Gastrocnemius medialis (tissue), 4 donors: ENCODE measurements at places on chromosomes 12 and 14.

DNA sequence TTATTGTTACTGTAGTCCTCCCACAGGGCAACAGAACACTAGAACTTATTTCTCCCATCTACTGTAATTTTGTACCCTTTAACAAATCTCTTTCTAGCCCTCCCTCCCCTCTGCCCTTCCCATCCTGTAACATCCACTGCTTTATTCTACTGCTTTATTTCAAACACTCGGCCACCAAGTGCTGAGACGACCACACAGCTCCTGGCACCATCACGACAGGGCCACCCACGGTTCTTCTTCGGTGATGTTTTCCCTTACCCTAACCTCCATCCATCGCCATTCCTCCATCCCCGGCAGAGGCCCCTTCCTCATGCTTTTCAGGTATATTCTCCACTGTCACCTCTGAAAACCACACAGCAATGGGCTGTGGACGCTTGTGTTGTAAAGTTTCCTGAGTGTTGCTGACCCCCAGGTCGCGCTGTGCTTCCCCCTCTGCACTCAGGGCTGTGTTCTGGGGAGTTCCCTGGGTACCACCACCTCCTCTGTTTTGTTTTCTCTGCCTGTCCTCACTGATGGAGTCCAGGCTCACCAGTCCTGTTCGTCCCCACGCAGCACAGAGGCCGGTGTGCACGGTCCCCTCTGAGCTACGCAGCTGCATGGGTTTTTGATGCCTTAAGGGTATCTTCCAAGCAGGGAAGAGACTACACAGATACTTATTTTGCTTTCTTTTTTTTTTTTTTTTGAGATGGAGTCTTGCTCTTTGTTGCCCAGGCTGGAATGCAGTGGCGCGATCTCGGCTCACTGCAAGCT is 207.2 kb upstream of the TMEM132C start:
- H3K4me1 ChIP-seq: no peaks in the 10 kb centered on the region
- H3K4me3 ChIP-seq: no peak overlapping the region
- H3K36me3 ChIP-seq: no peaks in the 10 kb centered on the region
- no peaks in the 10 kb centered on the region for H3K27me3 ChIP-seq

DNA sequence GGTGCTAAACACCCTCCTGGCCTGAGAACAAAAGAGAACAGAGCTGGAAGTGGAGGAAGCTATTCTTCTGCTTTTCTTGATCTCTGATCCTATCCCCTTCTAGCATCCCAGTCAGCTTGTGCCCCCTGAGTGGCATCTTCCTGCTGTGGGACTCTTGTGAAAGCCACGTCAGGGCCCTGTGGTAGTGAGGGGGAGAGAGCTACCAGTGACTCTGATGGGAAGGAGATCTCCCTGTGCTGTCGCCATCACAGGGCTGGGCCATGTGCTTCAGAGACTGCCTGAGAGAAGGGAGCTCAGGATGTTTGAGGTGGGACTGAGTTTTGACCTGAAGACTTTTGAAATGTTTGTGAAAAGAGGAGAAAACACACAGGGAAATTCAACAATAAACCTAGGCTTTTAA is 107.6 kb upstream of the FUT8 start:
- H3K4me3 ChIP-seq: no peak overlapping the region
- H3K27me3 ChIP-seq: no peaks in the 10 kb centered on the region
- no peaks in the 10 kb centered on the region for H3K4me1 ChIP-seq
- no peak overlapping the region for H3K27ac ChIP-seq
- no peak for DNase-seq

GRCh38 chr12:75781532-75782046 is 250.0 kb downstream of the PHLDA1 start:
- H3K27me3 ChIP-seq: no peaks in the 10 kb centered on the region
- H3K4me3 ChIP-seq: no peak overlapping the region
- no peak overlapping the region for H3K27ac ChIP-seq
- no peaks in the 10 kb centered on the region for H3K36me3 ChIP-seq

DNA sequence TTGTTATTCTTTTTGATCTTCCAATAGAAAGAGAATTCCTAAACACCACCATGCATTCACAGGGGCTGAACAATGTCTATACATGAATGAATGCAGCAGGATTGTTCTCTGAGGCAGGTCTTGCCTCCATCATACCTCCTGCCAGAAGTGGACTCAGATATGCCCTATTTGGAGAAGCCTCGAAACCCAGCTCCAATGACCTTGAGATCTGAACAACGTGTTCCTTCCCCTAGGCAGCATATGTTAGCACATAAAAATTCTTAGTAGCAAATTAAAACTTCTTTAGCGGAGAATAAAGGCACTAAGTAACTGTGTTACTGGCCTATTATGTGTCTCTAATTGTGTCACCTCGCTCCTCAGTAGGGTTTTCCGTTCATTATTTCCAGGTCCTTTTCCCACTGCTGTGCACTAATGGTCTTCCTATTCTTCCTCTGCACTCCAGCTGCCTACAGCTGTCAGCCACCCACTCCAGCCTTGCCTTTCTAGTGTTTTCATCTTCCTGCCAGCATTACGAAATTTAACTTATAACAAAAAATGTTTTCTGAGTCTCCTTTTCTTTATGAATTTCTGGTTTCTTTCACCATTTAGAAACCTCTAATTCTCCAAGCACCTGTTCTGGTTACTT is 62.6 kb upstream of the IGF1 start:
- no peak overlapping the region for H3K27ac ChIP-seq
- H3K36me3 ChIP-seq: no peaks in the 10 kb centered on the region
- no peaks in the 10 kb centered on the region for H3K4me1 ChIP-seq
- H3K4me3 ChIP-seq: no peak overlapping the region

DNA sequence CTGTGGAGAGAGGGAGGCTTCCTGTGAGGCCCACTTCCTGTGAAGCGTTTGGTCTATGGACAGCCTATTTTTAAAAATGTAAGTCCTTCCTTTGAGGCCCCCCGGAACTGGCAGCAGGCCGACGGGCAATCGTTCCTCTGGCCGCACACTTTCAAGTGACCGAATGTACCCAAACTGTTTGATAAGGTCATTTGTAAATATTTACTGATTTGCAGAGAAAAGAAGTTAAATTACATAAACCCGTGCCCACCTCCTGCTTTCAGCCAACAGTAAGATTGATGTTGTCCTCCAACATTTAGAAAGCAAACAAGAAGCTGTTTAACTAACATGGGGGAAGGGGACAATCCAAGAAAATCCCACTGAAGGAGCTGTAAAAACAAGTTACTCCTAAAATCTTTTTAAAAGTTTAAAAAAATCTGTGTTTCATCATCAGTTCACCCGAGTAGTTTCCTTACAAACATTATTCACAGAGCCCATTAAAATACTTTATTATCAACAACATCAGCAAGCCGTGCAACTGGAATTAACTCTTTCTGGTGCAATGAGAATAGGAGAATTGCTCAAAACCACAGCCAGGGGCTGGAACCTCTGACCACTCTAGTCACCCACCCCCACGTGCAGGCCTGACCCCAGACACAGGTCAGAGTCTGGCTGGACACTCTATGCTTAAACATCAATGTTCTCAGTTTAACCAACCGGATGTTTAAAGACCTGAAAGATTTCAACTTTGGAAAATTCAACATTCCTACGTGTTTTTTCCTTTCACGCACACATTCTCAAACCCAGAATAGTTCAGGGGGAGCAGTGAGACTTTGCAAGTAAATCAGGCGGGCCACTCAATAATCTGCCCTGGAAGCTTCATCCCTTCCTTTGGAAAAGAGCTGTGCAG is 65.3 kb downstream of the FOXN3 start:
- DNase-seq: no peak
- H3K27ac ChIP-seq: peak overlapping the region; percentile 79
- no peaks in the 10 kb centered on the region for H3K27me3 ChIP-seq
- no peaks in the 10 kb centered on the region for H3K36me3 ChIP-seq
- H3K4me3 ChIP-seq: no peak overlapping the region

- H3K36me3 ChIP-seq: no peaks in the 10 kb centered on the region
- no peak overlapping the region for H3K27ac ChIP-seq
- no peaks in the 10 kb centered on the region for H3K4me1 ChIP-seq
- no peak for DNase-seq
- no peak overlapping the region for H3K4me3 ChIP-seq
- no peaks in the 10 kb centered on the region for H3K27me3 ChIP-seq
Observed at GRCh38 chr14:35934499-35934898, 108.4 kb downstream of the BRMS1L start.

DNA sequence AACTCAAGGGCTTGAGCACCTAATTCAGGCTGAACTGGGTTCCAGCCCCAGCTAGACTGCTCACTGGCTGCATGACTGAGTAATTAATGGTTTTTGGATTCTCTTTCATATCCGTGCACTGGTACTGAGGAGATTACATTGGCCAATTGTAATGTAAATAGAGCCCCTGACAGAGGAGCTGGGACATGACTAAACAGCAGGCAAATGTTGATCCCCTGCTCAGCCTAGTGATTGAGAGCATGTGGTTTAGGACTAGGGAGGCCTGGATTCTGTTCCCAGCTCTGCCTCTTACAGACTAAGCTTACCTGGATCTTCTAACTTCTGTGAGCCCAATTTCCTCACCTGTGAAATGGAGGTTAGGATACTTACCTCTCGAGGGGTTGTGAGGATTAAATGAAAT is 204.3 kb downstream of the ESR2 start:
- no peak overlapping the region for H3K27ac ChIP-seq
- H3K27me3 ChIP-seq: no peaks in the 10 kb centered on the region
- H3K36me3 ChIP-seq: no peaks in the 10 kb centered on the region

DNA sequence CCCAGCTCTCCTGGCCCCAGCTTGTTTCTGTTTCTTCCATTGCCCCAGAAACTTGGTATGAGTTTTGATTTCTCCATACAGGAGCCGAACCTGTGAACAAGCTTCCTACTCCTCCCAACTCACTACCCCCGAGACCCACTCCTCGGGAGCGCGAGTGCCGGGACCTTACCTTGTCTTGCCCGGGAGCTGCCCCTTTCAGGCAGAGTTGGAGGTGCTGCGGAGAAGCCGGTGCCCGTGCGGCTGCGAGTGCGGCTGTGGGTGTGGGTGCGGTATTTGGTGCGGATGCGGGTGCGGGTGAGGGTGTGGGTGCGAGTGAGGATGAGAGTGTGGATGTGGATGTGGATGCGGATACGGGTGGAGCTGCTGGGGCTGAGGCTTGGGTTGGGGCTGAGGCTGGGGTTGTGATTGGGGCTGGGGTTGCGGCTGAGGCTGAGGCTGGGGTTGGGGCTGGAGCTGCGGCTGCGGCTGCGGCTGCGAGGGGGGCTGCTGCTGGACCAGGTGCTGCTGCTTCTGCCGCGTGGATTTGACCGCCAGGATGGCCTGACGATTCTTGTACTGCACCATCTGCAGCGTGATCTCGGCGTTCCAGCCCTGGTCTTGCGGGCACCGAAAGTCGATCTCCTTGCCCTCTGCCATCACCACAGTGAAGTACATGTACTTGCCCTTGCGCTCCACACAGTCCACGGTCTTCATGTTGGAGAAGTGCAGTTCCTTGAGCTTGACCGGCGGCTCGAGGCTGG is 1.1 kb downstream of the PHLDA1 start:
- DNase-seq: peak; percentile 39
- peaks cover 20% of the 10 kb centered on the region for H3K4me1 ChIP-seq
- peaks cover 40% of the 10 kb centered on the region for H3K27me3 ChIP-seq
- H3K36me3 ChIP-seq: no peaks in the 10 kb centered on the region

GRCh38 chr14:63555572-63555971 is 12.4 kb upstream of the PPP2R5E start:
- H3K4me1 ChIP-seq: no peaks in the 10 kb centered on the region
- H3K27me3 ChIP-seq: no peaks in the 10 kb centered on the region
- no peak overlapping the region for H3K4me3 ChIP-seq

DNA sequence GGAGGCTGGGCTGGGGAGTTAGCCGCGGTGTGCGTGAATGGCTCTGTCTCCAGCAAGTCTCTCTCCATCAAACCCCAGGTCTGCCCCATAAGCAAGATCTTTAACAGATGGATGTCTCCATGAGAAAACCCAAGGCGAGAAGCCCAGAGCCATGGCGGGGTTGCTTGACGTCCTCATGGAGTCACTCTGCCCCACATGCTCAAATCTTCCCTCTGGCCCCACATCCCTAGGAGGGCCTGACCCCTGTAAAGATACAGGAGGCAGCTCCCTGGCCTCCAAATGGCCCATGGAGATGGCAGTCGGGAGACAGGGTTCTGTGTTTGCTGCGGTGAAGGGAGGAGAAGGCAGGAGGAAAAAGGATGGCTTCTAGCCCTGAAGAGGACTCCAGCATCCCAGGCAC is 49.3 kb downstream of the C14orf132 start:
- no peak for DNase-seq
- no peak overlapping the region for H3K4me3 ChIP-seq
- H3K36me3 ChIP-seq: no peaks in the 10 kb centered on the region
- H3K4me1 ChIP-seq: peaks cover 4% of the 10 kb centered on the region

GRCh38 chr14:32693114-32693513 is 245.6 kb upstream of the NPAS3 start:
- H3K4me1 ChIP-seq: no peaks in the 10 kb centered on the region
- H3K27me3 ChIP-seq: no peaks in the 10 kb centered on the region
- H3K4me3 ChIP-seq: no peak overlapping the region
- DNase-seq: no peak
- H3K36me3 ChIP-seq: peaks cover 11% of the 10 kb centered on the region
- no peak overlapping the region for H3K27ac ChIP-seq

- H3K4me1 ChIP-seq: no peaks in the 10 kb centered on the region
- no peak overlapping the region for H3K4me3 ChIP-seq
- H3K27me3 ChIP-seq: no peaks in the 10 kb centered on the region
- H3K27ac ChIP-seq: no peak overlapping the region
Observed at GRCh38 chr14:92944976-92945375, 22.0 kb downstream of the CHGA start.

DNA sequence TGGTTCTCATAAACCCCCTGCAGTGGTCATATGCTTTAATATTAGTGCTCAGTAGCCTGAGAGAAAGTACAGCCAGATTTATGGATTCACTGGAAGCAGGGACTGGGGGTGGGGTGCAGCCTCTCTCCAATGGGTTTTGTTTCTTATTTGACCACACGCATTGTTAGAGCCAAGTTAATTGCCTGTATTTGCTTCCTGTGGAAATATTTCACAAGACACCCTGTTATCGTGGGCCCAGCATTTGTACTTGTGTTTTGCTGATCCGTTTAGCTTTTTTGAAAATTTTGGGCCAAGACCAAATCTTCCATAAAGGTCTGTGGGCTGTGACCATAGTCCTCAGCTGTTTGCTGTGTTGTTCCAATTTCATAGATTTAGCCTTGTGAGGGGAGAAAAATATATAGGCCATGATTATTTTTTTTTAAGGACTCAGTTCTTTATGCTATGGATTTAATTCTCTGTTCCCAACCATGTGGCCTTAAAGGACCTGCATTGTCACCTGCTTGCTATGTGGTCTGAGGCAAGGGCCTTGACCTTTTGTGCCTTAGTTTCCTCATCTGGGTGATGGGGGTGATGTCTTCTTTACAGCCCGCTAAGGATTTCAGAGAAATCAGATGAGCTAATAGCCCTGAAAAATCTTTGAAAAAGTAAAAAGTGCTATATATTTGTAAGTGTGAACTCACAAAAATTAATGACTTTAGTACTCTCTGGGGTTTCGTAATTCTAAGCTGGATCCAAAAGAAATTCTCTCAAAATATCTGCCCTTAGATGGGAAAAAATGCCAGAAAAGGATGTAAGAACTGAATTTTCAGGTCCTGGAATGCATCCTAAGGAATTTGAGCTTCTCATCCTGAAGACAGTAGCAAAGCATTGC is 370.2 kb downstream of the DPF3 start:
- no peaks in the 10 kb centered on the region for H3K27me3 ChIP-seq
- no peak overlapping the region for H3K4me3 ChIP-seq
- no peaks in the 10 kb centered on the region for H3K4me1 ChIP-seq
- DNase-seq: no peak
- H3K36me3 ChIP-seq: no peaks in the 10 kb centered on the region
- no peak overlapping the region for H3K27ac ChIP-seq
